Activated T-cell treated with anti-CD3 and anti-CD28 coated beads, Interleukin-2, amount 50 U/mL, for 24 hours (primary cell): ENCODE measurements at places on chromosomes 3 and 15.

GRCh38 chr3:38583688-38584087 is 65.8 kb downstream of the SCN5A start:
- H3K4me1 ChIP-seq: no peaks in the 10 kb centered on the region
- H3K4me3 ChIP-seq: no peak overlapping the region
- no peak overlapping the region for H3K27ac ChIP-seq
- DNase-seq: no peak
- H3K36me3 ChIP-seq: no peaks in the 10 kb centered on the region

DNA sequence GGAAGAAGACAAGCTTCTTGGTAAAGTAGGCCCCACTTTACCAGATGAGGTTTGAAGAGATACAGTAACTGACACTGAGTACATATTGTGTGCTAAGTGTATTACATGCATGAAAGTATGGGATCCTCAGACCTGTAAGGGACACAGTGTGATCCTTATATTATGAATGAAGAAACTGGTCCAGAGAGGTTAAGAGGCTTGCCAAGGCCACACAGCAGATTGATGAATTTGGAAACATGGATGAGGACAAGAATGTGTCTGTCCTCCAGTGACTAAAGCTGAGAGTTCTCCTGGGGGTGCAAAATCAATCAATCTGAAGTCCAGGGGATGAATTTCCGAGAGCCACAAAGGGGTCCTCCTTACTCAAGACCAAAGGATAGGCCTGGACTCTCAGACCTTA is 31.4 kb upstream of the MRPS22 start:
- no peak overlapping the region for H3K27ac ChIP-seq
- H3K4me1 ChIP-seq: no peaks in the 10 kb centered on the region
- no peak for DNase-seq
- peaks cover 25% of the 10 kb centered on the region for H3K27me3 ChIP-seq
- no peak overlapping the region for H3K4me3 ChIP-seq

DNA sequence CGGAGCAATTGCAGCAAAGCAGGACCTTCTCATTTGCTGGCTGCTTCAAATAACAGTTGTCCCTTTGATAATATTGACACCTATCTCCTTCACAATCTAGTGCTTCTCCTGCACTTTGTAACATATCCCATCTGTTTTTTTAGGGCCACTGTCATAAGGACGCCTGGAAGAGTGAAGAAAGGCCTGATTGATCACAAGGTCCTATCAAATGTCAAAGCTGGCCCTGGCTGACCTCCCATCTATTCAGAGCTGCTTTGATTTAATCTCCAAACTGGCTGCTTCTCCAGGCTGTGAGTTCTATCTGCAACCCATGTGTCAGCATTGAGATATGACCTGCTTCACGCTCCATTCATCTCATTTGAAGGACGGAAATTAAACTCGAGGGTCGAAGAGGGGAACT is 601.2 kb upstream of the KCNMB2 start:
- no peak overlapping the region for H3K4me3 ChIP-seq
- H3K27me3 ChIP-seq: no peaks in the 10 kb centered on the region
- DNase-seq: no peak
- no peaks in the 10 kb centered on the region for H3K36me3 ChIP-seq
- no peaks in the 10 kb centered on the region for H3K4me1 ChIP-seq
- no peak overlapping the region for H3K27ac ChIP-seq

DNA sequence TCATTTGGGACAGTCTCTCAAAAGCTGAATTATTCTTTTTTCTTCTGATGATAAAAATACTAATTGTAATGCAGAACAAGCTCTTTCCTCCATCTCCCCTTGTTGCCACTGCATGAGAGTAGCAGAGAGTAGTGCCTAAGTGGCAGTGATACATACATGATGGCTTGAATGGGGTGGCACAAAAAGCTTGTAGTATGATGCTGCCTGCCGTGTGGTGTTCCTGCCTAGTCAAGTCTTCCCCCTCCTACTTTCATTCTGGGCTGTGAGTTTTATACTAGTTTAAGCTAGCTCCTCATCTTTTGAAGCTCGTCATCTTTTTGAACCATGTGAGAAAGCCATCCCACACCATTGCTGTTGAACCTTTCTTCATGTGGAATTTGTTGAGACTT is 230.5 kb downstream of the NFKBIZ start:
- no peaks in the 10 kb centered on the region for H3K36me3 ChIP-seq
- H3K4me3 ChIP-seq: no peak overlapping the region
- H3K27me3 ChIP-seq: no peaks in the 10 kb centered on the region

DNA sequence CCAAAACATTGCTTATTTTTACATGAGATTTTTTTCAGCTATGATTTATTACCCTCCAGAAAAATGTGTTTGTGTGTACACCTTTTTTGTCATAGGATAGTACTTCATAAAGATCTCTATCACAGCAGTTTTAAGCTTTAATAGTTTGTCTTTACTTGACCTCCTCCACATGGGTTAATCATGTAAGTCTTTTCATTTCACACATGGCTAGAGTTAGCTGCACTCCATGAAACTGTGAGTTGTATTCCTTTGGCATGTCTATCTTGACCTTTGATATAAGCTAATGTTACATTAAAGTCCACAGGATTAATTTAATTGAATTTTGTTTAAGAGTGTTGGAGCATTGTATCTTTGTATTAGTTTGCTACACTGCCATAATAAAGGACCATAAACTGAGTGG is 217.1 kb downstream of the OTOL1 start:
- DNase-seq: no peak
- no peaks in the 10 kb centered on the region for H3K4me1 ChIP-seq
- no peaks in the 10 kb centered on the region for H3K27me3 ChIP-seq
- no peak overlapping the region for H3K4me3 ChIP-seq

DNA sequence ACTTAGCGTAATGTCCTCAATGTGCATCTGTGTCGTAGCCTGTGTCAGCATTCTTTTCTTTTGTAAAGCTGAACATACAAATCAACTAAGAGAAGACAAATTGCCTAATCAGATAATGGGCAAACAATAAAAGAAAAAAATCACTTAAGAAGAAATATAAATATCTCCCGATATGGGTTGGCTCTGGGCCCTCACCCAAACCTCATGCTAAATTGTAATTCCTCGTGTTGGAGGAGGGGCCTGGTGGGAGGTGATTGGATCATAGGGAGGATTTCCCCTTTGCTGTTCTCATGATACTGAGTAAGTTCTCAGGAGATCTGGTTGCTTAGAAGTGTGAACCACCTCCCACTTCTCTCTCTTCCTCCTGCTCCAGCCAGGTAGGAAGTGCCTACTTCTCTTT is 285.0 kb upstream of the LYSMD4 start:
- H3K4me3 ChIP-seq: no peak overlapping the region
- no peaks in the 10 kb centered on the region for H3K27me3 ChIP-seq
- DNase-seq: no peak
- peaks cover 2% of the 10 kb centered on the region for H3K36me3 ChIP-seq
- H3K27ac ChIP-seq: no peak overlapping the region

GRCh38 chr3:7410782-7411181 is 549.9 kb downstream of the GRM7 start:
- no peak for DNase-seq
- no peaks in the 10 kb centered on the region for H3K4me1 ChIP-seq
- no peak overlapping the region for H3K4me3 ChIP-seq
- H3K27me3 ChIP-seq: no peaks in the 10 kb centered on the region
- H3K27ac ChIP-seq: no peak overlapping the region

DNA sequence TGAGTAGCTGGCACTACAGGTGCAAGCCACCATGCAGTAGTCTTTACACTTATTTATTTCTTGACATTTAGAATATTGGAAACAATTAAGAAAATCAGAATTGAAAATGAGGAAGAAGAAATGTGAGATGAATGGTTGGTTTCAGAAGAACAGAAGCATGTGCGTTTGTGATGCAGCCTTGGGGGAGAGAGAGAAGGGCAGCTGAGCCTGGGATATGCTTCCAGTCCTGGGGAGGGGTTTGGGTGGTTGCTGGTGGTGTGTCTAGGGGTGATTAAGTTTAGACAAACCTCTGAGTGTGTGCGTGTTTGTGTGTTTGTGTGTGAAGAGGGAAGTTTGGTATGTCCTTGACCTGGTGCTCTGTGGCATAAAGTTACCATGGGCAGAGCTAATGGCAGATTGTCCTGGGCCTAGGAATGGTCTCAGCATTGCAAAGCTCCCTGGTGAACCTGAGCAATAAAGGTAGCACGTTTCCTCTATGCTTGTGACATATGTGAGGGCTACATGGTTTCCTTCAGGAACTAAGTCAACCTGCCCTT is 35.6 kb downstream of the CTSH start:
- no peaks in the 10 kb centered on the region for H3K27me3 ChIP-seq
- no peak overlapping the region for H3K4me3 ChIP-seq
- H3K4me1 ChIP-seq: peaks cover 12% of the 10 kb centered on the region
- H3K36me3 ChIP-seq: peaks cover 95% of the 10 kb centered on the region
- no peak for DNase-seq

DNA sequence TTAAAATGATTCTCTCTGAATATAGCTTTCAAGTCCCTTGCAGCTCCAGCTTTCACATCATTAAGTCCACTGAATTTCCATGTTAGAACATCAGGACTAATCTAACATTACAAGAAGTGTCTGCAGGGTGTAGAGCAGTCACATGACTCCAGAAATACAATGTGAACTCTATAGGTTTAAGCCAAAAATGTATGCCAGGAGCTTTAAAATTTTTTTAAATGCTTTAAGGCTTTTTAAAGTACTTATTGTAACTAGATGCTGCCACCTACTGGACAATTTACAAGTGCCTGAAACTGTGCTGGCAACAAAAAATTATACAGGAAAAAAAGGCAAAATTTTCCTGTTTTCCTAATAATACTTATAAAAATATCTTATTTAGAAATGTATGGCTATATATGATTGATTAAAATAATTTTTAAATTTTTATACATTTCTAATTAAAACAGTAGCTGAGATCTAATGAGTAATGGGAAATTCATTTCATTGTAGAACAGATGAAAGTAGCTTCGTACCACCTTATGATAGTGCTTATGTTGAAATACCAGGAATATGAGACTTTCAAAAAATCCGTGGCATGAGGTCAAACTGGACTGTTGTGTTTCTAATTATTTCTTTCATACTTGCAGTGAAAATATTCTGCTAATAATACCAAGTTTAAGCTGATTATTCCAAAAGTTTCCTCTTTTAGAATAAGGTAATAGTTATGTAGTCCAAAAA is 25.7 kb downstream of the FSIP1 start:
- H3K27ac ChIP-seq: no peak overlapping the region
- H3K4me3 ChIP-seq: no peak overlapping the region
- H3K4me1 ChIP-seq: no peaks in the 10 kb centered on the region

DNA sequence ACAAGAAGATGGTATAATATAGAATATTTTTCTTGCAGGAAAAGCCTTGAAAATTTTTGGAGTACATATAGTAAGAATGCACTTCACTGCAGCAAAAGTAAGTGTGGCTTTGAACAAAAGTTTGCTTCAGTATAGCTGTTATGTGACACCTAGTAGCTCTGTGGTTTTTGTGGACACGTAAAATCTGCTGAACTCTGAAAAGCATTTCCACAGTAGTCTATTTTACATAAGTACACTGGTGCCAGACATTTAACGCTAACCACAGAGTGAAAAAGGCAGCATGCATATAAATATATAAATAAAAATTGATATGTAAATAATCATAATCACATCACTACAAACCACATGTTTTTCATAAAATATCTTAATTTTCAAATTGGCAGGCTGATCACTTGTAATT is 39.8 kb downstream of the CGGBP1 start:
- DNase-seq: no peak
- H3K36me3 ChIP-seq: no peaks in the 10 kb centered on the region
- H3K27me3 ChIP-seq: no peaks in the 10 kb centered on the region
- H3K4me3 ChIP-seq: no peak overlapping the region

DNA sequence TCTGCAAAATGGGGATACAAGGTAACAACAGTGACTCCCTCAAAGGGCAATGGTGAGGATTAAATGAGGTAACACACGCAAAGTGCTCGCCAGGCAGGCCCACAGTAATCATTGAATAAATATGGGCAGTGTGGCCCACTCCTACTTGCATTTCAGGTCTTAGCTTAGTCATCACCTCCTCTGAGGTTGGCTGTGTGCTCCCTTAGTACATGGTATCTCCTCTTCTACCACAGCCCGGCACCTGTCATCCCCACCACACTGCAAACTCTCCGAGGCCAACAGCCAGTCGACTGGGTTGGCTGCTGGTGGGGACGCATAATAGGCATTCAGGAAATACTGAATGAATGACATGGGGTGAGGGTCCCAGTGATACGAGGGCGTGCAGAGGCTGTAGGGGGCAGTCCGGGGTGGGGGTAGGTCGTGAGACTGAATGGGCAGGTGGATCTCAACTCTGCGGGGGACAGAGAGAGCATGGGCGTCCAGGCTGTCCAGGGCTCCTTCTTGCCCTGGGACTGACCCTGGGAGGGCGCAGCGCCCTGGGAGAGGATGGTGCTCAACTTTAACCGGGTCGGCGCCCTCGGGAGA is 375 bp upstream of the MYZAP start:
- H3K36me3 ChIP-seq: no peaks in the 10 kb centered on the region
- H3K4me1 ChIP-seq: peaks cover 26% of the 10 kb centered on the region
- H3K4me3 ChIP-seq: peak overlapping the region; percentile 55
- H3K27ac ChIP-seq: no peak overlapping the region
- peak; percentile 32 for DNase-seq
- H3K27me3 ChIP-seq: peaks cover 39% of the 10 kb centered on the region

DNA sequence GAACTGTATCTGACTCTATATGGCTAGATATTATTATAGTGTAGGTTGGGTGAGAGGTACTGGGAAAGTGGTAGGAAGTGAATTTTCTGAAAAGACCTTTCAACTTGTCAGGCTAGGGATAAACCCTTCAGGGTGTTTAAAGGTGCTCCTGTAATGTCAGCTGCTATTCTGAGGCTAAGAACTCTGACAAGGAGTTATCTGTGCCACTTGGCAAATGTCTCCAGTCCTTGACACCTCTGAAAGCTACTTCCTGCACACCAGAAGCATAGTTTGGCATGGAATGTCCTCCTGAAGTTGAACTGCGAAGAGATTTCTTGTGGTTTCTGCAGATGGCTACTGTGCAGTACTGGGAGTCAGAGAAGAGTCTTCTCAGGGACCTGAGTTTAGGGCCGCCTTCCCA is 194.3 kb downstream of the CDIN1 start:
- H3K27ac ChIP-seq: no peak overlapping the region
- H3K27me3 ChIP-seq: no peaks in the 10 kb centered on the region
- no peak overlapping the region for H3K4me3 ChIP-seq
- no peak for DNase-seq
- H3K4me1 ChIP-seq: no peaks in the 10 kb centered on the region
- peaks cover 9% of the 10 kb centered on the region for H3K36me3 ChIP-seq

- DNase-seq: no peak
- no peak overlapping the region for H3K4me3 ChIP-seq
- no peak overlapping the region for H3K27ac ChIP-seq
- H3K27me3 ChIP-seq: peaks cover 5% of the 10 kb centered on the region
- no peaks in the 10 kb centered on the region for H3K4me1 ChIP-seq
These were observed 231.6 kb downstream of the TJP1 start for GRCh38 chr15:29590701-29591100.

- no peaks in the 10 kb centered on the region for H3K36me3 ChIP-seq
- H3K27ac ChIP-seq: no peak overlapping the region
- H3K27me3 ChIP-seq: peaks cover 3% of the 10 kb centered on the region
- no peaks in the 10 kb centered on the region for H3K4me1 ChIP-seq
- no peak for DNase-seq
These were observed 17.9 kb upstream of the EHD4 start for GRCh38 chr15:41990243-41990605.

DNA sequence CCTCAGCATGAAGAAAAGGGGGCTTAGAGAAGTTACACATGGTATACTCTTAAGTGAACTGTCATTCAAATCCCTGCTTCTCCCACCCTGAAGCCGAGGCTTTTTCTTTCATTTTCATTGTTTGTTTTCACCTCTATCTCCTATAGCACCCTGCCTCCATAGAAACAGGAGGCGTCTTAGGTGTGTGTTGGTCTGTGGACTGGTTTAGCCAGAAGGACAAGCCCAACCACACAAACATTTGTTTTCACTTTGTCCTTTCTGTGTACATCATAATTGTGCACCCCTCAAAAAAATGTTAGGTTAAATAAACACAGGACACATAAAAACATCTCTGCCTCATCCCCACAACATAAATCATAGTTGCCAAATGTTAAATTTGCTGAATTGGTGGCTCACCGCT is 73.3 kb upstream of the UBE2E2 start:
- no peaks in the 10 kb centered on the region for H3K4me1 ChIP-seq
- H3K4me3 ChIP-seq: no peak overlapping the region
- no peak overlapping the region for H3K27ac ChIP-seq
- no peaks in the 10 kb centered on the region for H3K36me3 ChIP-seq
